GM06990 (cell line): ENCODE measurements at places on chromosomes 7 and 10.

DNA sequence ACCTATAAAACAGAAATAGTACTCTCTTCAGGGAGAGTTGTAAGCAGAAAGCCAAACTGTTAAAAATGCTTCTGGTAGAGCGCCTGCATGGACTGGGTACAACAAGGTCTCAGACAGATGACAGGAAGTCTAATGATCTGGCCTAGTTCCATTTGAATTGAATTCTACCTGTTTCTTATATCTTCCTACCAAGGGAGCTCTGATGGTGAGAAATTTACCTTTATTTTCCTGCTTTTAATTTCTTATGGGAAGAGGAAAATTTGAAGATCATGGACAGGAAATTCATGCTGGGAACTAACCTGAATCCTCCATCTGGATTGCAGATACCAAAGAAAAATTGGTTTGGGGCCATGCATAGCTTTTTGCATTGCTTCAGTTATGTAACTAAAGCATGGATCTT lies 63.3 kb downstream of the BMPER start:
- DNase-seq: no peak

DNA sequence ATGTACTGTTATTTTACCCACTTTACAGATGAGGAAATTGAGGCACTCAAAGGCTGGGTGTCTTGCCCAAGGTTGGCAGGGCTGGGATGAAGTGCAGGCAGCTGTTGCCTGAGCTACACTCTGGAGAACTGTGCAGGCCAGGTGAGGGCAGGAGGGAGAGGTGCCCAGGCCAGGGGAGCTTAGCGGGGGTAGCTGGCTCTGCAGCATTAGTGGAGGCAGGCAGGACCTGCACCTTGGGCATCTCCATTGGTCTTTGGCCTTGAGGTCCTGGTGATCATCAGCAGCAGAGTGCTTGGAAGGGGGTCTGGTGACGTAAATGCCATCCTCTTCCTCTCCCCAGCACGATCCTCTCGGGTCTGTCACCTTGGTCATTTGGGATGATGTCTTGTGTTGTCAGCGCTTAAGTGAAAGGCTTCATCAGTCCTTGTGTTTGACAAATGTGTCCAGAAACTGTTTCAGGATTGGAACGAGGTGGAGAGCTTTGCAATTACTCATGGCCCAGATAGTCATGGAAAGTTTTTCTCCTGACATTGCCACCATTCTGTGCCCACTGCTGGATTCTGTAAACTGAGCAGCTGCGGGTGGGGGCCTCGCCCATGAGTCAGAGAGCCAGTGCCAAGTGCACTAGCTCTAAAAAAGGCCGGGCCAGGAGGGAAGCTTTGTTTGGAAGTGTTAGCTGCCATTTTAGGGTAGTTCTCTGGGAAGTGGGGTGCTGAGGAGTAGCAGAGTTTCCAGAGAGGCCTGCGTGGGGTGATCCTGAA lies 47.6 kb downstream of the TSPAN15 start:
- no peak for DNase-seq

GRCh38 chr7:120394595-120394994 lies 121.6 kb downstream of the KCND2 start:
- peak; percentile 34 for DNase-seq

DNA sequence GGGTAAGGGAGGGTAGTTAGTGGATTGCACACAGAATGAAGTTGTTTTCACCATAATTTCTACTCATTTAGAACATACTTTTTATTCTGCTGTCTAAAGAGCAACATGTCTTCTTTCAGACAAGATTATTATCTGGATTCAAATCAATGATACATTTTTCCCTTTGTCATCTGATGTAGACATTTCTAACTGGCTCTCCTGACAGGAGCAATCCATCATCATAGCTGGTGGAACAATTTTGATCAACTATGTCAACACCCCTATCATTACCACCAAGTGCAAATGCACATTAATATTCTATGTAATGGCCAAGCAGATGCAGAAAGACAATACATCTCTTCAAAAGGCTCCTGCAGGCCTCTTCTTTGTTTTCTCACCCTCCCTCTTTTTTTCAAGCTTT lies 672.9 kb upstream of the LRRTM3 start:
- no peak for DNase-seq

DNA sequence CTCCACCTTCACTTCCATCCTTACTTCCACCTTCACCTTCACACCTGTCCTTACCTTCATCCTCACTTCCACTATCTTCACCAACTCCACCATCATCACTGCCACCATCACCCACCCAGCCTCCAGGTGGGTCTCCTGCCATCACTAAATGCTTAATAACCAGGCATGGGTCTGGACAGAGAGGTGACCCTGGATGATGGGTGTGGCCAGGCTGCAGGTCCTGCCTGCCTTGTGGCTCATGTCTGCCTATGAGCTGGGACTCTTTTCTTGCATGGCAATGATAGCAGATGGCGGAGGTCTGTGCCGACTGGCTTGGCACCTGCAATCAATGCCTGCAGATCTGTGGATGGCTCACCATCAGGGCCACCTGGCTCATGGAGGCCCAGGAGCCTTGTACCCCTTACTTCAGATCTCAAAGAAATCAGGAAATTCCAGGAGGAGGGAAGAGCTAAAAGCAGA lies 60.1 kb upstream of the ELN start:
- DNase-seq: no peak

DNA sequence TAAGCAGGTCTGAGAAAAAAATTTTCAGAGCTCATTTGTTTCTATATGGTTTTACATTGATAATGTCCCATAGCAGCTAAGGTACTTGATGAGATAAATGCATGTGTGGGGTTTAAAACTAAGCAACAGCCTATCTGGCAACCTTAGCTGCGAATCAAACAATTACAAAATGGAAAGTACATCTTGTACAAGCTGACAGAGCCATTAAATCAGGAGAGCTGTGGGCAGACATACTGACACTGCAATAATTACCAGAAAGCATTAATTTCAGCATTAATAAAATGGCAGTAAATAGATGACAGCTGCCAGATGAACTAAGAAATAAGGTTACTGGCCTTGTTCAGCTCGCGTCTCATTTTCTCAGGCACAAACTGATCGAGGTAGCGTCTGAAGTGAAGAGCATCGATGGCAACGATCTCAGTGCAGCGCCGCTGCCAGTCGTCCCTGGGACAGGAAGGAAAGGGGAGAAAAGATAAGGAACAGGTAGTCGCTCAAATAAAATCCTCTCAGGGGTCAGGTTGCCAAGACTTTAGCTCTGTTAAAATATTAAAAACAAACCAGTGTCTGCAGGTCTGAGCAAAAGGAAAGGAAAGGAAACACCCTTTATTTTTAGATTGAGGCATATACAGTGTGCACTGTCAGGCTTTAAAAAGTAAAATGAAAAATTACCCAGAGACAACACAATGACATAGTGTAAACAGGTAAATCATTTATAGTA lies 79.7 kb upstream of the OGDHL start:
- DNase-seq: no peak

DNA sequence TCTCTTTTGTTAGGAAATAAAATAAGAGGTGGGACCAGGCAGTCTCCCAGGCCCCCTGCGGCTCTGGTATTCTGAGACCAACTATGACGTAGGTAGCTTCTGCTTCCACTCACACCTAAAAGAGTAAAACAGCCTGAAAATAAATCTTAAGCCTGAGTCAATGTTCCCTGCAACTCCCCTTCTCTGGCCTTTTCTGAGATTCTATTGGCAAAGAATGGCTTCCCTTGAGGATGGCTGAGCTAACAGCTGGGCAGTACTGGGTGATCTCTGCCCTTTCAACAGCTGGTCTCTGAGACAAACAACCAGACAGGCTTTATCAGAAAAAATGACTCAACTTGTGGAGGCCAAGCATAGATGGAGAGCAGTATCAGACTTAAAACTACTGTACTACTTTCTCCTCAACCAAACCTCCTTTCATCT lies 58.7 kb downstream of the CREB3L2 start:
- no peak for DNase-seq

DNA sequence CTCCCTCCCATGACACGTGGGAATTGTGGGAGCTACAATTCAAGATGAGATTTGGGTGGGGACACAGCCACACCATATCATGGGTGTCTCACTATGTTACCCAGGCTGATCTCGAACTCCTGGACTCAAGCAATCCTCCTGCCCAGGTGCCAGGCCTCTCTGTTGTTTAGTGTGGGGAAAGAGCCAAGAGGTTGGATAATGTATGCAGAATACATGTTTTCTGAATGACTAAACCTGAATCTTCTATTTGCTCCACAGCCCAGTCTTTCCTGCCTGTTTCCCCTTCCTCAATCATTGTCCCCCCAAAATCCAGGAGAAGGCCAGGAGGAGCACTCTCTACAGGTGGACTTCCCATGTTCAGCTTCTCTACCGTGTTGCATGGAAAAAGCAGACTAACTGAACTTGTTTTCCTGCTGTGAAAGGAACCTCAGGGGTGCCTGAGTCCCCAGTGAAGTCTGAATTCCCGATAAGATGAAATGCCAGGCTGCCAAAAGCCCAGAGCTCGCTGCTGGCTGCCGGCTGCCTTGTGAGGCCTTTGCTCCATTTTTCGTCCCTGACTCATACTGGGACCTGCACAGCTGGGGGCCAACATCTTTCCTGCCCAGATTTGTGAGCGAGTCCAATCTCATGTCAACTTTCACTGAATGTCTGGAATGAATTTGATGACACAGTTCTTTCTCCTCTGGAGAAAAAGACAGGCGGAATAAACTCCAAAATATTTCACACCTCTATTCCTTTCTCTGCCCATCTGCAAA lies 588.0 kb downstream of the CALN1 start:
- DNase-seq: no peak

GRCh38 chr7:66778201-66778600 lies 37.7 kb downstream of the RABGEF1 start:
- no peak for DNase-seq

DNA sequence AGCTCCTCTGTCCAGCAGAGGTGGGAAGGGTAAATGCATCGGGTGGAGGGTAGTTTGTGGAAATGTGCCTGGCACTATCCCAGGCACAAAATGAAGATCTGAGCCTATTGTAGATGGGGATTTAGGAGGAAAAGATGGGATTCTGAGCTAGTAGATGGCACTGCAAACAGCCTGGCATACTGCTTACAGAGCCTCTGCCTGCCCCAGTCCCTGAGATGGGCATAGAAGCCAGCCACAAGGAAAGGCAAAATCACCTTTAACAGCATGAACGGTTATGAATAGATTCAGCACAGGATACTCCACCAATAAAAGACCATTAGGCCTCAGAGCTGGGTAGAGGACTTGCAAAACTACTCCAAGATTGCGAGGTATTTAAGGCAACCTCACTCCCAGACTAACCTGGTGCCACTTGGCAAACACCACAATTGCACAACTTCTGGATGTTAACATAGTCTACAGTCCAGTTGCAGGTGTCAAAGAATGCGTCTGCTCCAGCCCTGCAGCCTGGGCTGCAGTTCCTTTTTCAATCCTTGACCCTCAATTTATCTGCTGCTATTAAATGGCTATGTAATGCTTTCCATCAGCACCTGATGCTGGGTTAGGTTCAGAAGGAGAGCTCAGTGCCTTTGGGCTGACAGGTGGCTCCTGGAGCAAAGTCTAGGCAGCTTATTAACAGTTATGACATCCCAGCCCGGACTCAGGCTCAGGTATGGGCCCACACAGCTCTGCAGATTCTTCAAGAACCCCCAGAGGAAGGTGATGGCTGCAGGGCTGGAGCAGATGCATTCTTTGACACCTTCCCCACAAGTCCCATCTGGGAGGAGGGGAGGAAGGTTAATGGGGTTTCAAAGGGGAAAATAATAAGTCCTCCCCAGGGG lies 34.0 kb downstream of the CDHR3 start:
- no peak for DNase-seq

GRCh38 chr7:105910172-105910571 lies 33.8 kb upstream of the ATXN7L1 start:
- DNase-seq: no peak

GRCh38 chr10:3781468-3782145 lies 3.4 kb downstream of the KLF6 start:
- no peak for DNase-seq

GRCh38 chr7:102836191-102836919 lies 76.4 kb upstream of the LRRC17 start:
- DNase-seq: no peak

- no peak for DNase-seq
Observed at GRCh38 chr10:98778277-98778759, 331.6 kb upstream of the HPS1 start.

GRCh38 chr10:110101464-110102144 lies 93.8 kb downstream of the ADD3 start:
- no peak for DNase-seq

DNA sequence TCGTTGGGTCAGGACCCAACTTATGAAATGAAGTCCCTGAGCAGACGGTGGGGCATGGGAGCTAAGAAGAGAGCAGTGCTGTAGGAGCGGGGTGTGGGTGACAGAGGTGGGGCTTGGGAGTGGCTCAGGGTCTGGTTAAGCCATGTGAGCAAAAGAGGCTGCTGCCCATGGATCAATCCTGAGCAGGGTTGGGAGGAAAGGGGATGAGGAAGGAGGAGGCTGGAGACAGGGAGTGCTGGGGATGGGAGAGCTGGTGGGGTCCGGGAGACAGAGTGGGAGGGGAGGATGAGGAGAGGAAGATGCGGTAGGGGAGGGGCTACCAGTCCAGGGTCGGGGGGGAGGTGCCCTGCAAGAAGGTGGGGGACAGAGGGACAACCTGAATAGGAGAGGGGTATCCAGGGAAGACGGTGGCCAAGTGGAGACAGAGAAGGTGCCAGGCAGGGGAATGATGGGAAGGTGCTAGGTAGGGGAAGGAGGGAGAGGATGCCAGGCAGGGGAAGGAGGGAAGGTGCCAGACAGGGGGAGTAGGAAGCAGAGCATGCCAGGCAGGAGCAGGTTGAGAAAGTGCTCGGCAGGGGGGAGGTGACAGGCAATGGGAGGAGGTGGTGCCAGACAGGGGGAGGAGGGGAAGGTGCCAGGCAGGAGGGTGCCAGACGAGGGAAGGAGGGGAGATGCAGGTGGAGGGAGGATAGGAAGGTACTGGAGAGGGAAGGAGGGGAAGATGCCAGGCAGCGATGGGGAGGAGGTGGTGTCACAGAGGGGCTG lies 27.5 kb upstream of the SMARCD3 start:
- no peak for DNase-seq

- no peak for DNase-seq
Observed at GRCh38 chr7:108660465-108660864, 90.8 kb downstream of the DNAJB9 start.

DNA sequence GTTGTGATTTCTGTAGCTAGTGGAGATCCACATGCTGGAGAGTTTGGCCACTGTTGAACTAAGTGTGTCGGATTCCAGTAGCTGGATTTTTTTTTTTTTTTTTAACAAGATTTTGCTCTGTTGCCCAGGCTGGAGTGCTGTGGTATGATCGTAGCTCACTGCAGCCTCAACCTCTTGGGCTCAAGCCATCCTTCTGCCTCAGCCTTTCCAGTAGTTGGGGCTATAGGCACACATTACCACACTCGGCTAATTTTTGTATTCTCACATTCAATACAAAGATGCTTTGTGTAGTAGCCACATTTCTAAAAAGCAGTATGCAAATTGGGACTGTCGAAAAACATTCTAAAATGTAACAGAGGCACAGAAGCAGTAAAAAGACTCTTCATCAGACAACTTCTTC lies 63.5 kb downstream of the RABGEF1 start:
- no peak for DNase-seq

- no peak for DNase-seq
Observed at GRCh38 chr7:16130111-16131110, 290.9 kb downstream of the CRPPA start.

DNA sequence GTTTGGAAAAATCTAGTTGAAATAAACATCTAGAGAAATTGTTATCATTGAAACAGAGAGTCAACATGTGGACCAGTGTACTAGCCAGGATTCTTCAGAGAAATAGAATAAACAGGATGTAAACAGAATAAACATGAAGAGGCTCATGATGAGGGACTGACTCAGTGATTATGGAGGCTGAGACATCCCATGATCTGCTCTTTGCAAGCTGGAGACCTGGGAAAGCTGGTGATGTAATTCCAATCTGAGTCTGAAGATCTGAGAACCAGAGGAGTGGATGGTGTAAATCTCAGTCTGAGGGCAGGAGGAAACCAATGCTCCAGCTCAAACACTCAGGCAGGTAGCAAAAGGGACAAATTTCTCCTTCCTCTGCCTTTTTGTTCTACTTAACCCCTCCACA lies 62.9 kb upstream of the FAM180A start:
- DNase-seq: no peak
